ENCODE measurements at places on chromosomes 16 and 17.
A peak's percentile ranks its signal among the peaks of the same experiment; 100 is the strongest.

GRCh38 chr17:46003907-46004748, 5.1 kb downstream of the STH start:
- DNase-seq: no peak

GRCh38 chr16:25823891-25824290, 132.1 kb downstream of the HS3ST4 start:
- no peak for DNase-seq

DNA sequence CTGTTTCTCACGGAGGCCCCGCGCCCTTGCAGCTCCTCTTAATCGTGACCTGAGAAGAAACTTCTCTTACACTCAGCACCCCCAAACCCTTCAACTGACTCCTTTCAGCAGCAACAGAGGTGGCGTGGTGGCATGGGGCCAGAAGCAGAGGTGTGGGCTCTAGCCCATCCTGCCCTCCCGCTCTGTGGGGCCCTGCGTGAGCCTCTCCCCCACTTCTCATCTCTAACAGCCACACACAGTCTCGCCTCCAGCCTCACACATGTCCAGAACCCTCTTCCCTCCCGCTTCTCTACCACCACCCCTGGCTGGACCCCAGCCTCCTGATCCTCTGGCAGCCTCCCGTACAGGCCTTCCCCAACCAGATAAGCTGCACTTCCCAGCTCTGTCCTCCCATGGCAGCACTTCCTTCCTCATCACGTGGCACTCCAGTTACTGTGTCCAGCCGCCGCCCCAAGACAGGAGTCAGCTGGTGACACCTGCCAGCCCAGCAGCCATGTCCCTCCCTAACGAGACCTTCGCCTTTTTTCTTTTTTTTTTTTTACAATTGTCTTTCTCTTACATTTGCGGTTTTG, 30.5 kb downstream of the NSMCE1 start:
- DNase-seq: peak; percentile 43

- no peak for DNase-seq
Measured at GRCh38 chr17:40864661-40865390, 2.2 kb downstream of the KRT12 start.
